Germinal center (tissue), 1 donor: ENCODE measurements at places on chromosomes 1 and 21.

- DNase-seq, result no peak
Observed at GRCh38 chr1:229068270-229068987, 202.5 kb upstream of the RAB4A start.

- peak; percentile 40 for DNase-seq
Observed at GRCh38 chr1:56434740-56435139, 144.6 kb downstream of the PLPP3 start.

- DNase-seq, result no peak
Observed at GRCh38 chr1:158045639-158046038, 52.2 kb downstream of the KIRREL1 start.

- no peak for DNase-seq
Observed at GRCh38 chr1:115251856-115252255, 86.2 kb downstream of the NGF start.

DNA sequence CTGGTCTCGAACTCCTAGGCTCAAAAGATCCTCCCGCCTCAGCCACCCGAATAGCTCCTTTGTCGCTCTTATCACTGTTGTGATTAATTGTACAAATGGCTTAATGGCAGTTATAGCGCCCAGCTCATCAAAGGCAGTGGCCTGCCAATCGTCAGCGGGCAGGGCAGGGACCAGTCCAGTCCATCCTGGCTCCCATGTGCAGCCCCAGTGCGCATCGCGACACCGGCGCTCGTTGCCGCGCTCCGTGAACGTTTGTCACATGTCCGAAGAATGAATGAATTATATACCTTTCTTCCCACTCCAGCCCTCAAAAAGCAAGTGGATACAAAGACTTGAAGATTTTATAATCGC is 18.4 kb downstream of the MTX1 start:
- peak; percentile 33 for DNase-seq

- DNase-seq, result no peak
Observed at GRCh38 chr1:4603295-4604110, 50.9 kb upstream of the AJAP1 start.

DNA sequence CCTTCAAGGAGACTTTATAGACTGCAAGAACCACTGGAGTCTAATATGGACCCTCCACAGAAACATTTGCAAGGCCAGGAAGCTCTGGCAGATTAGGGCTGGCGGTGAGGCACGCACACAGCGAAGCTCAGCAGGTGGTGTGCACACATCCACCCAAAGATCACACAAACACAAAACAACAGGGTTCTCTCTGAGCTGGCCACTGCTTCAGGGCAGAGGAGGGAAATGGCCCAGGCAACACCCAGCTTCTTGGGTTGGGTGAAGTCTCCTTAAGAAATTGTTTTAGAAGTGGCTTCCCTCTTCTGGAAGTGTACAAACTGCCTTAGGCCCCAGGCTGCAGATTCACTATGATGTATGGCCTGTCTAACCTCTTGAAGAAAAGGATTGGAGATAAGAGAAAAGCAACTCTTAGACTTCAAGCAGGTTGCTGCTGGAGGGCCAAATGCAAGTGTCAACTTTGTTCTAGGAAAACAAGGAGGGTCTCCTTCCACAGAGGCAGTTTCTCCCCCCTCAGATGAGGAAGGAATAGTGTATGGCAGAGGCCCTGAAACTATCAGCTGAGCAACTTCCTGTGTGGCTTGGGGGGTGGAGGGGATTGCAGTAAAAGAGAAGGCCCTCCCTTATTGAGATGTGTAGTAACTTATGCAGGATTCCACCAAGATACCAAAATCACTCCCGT is 2.0 kb downstream of the RCSD1 start:
- DNase-seq, result no peak

DNA sequence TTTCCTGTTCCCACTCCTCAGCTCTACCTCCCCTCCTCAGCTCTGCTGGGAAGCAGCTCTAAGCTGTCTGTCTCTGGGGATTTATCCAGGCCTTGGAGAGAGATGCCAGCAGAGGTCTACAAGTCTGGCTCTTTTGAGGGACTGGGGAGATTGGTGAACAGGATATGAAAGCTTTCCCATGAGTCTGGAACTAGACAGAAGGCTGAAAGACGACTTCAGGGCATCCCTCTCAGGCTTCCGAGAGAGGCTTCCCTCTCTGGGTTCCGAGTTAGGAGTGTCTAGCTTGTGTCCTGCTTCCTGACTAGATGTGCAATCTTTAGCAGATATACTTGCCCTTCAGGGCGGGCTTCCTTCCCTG is 733 bp downstream of the TMEM35B start:
- DNase-seq, result no peak

GRCh38 chr1:198128533-198128932 is 28.3 kb upstream of the NEK7 start:
- DNase-seq, result no peak

DNA sequence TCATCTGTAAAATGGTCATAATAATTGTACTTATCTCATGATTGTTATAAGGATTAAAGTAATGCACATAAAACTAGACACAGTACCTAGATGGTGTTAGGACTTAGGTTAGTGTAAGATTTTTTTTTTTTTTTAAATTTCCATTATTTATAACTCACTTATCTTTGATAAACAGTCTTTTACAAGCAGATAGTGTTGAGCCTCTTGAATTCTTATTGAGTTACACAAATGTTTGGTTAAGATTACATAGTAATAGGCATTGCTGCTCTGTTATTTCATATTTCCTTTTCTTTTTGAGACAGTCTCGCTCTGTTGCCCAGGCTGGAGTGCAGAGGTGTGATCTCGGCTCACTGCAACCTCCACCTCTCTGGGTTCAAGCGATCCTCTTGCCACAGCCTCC is 15.4 kb downstream of the MRPS6 start:
- no peak for DNase-seq

DNA sequence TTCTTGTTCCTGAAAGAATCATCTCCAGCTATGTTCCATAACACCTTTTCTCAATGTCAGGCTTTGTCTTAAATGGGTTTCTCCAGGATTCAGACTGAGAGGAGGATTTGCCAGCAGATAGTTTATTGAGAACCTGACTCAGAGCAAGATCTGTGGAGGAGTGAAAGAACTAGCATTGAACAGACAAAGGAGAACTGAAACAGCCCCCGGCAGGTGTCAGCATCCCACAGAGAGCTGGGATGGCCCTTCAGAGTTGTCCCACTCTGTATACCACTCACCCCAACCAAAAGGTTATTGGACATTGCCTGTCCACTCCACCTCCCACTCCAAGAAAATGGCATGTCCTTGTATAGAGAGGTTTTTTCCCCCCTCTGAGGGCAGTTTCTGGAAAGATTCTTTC is 270.7 kb downstream of the PAPPA2 start:
- no peak for DNase-seq

DNA sequence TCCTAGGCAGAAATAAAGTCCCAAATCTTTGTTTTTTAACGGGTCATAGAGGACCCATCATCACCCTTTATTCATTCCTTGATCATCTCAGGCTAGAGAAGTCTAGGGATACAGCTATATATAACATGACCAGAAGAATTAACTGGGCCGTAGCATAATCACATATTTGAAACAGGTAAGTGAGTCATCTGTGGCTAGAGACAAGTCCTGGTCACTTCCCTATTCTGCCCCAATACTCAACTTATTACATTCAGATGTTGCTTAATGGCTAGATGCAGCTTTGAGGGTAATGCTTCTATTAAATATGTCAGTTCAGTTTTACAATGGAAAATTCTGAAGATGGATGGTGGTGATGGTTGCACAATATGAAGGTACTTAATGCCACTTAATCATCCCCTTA is 47.0 kb downstream of the EXO1 start:
- no peak for DNase-seq

GRCh38 chr1:172095846-172096245 is 254.5 kb downstream of the DNM3 start:
- DNase-seq, result no peak

DNA sequence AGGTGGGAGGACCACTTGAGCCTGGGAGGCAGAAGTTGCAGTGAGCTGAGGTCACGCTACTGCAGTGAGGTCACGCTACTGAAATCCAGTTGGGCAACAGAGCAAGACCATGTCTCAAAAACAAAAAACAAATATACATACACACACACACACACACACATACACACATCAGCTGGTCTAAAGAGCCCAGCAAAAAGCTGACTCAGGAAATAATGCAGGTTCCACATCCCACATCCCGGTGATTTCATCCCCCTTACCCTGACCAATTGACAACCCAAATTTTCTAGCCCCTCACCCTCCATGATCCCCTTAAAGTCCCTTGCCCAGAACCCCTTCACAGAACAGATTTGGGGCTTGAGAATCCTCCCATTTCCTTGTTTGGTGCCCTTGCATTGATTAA is 11.9 kb upstream of the CFHR4 start:
- DNase-seq, result no peak

DNA sequence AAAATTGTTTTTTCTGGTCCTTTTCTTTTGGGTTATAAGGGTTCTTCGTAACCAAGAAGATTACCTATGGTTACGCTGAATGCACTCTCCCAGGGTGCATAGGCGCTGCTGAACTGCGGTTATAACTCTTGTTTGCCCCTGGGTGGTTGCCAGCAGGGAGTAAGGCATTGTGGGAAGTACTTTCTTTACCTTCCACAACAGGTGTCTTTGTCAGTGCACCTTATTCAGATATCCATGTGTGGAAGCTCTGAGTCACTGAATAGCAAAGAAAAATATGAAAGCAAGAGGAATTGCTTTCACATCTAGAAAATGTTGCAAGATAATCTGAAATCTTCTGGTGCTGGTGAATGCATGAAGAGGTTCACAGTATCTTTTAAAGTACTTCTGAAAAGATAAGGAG is 124.4 kb upstream of the CACYBP start:
- DNase-seq, result peak; percentile 9

- no peak for DNase-seq
Observed at GRCh38 chr1:220819467-220820026, 32.8 kb downstream of the MTARC1 start.

GRCh38 chr1:6412896-6413295 is 6.8 kb downstream of the HES2 start:
- no peak for DNase-seq

- DNase-seq, result peak; percentile 66
Observed at GRCh38 chr1:159076438-159077119, at the start of gene AIM2. TSS of gene AIM2 (minus strand) at chr1:159076766. CDS start at chr1:159073499, 3,267 bp downstream.
